ENCODE measurements at places on chromosomes 3 and 15.

DNA sequence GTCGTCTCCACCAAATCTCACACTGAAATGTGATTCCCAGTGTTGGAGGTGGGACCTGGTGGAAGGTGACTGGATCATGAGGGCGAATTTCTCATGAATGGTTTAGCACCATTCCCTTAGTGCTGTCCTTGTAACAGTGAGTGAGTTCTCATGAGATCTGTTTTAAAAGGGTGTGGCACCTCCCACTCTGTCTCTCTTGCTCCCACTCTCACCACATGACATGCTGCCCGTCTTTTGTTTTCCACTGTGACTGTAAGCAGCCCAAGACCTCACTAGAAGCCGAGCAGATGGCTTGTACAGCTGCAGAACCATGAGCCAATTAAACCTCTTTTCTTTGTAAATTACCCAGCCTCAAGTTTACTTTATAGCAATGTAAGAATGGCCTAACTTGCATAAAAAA lies 21.2 kb downstream of the RAD18 start:
- no peak for DNase-seq

- no peak for DNase-seq
Observed at GRCh38 chr3:129441215-129441614, 1.2 kb downstream of the IFT122 start.

DNA sequence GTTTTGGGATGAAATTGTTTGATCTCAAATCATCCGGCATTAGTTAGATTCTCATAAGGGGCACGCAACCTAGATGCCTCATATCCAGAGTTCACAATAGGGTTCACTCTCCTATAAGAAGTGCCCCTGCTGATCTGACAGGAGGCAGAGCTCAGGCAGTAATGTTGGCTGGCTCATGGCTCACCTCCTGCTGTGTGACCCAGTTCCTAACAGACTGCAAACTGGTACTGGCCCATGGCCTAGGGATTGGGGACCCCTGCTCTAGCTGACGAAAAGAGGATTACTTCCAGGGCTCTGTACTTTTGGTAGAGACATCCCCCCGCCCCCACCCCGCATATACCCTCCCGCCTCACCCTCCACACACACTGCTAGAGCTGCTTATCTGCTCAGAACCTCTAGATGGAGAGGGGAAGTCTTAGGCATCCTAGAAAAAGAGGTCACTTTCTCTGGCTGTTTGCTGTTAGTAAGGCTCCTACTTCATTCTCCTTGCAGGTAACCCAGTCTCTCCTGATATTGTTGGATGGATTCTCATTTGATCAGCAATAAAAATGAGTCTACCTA lies 923.1 kb downstream of the CADM2 start:
- DNase-seq, result no peak

GRCh38 chr15:25181293-25182097 lies 226.7 kb downstream of the SNRPN start:
- no peak for DNase-seq

- DNase-seq, result no peak
Observed at GRCh38 chr3:177430653-177431052, 233.4 kb upstream of the TBL1XR1 start.

GRCh38 chr15:48565560-48566482 lies 79.7 kb downstream of the FBN1 start:
- DNase-seq, result peak; percentile 26

DNA sequence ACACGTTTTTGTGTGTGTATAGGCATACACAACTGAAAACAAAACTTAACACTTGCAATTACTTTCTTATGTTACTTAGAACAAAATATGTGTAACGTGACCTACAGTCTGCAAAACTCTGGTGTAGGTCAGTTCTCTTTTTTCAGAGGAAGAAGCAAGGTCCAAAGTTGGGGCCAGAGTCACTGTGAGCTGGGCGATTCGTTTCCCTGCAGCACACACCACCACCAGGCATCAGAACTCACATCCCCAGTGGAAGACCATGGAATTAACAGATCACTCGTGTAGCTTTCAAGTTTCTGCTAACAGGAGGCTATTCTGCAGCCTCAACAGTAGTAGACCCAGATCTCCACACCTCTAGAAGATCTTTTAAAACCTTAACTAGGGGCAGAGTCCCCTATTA lies 25.8 kb downstream of the ANP32A start:
- DNase-seq, result peak; percentile 18

- peak; percentile 50 for DNase-seq
Observed at GRCh38 chr3:13824521-13825310, 55.2 kb downstream of the WNT7A start.

- DNase-seq, result no peak
Observed at GRCh38 chr3:166405896-166406295, 568.7 kb upstream of the BCHE start.

DNA sequence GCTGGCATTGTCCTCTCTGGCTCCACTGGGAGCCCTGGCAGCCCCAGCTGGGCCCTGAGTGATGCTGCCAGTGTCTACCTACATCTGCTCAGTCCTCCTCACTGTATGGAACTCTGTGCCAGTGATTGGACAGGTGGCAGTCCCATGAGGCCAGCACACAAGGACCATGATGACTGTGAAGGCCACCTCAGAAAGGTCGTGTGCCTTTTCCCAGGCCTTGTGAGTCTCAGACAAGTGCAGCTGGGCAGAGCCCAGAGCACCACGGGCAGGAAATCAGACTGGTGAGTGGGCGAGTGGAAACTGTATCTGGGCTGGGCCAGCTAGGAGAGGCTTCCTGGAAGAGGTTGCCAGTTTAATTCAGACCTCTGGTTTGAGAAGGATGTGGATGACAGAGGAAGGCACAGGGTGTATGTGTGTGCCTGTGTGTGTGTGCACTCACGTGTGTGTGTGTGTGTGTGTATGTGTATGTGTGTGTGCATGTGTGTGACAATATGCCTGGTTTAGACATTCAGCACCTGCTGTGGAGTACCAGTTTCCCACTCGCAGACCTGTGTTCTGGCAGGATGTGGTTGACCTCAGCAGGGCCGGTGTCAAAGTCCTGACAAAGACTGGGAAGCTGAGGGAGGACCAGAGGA lies 7.0 kb downstream of the MAPKAPK3 start:
- peak; percentile 61 for DNase-seq

DNA sequence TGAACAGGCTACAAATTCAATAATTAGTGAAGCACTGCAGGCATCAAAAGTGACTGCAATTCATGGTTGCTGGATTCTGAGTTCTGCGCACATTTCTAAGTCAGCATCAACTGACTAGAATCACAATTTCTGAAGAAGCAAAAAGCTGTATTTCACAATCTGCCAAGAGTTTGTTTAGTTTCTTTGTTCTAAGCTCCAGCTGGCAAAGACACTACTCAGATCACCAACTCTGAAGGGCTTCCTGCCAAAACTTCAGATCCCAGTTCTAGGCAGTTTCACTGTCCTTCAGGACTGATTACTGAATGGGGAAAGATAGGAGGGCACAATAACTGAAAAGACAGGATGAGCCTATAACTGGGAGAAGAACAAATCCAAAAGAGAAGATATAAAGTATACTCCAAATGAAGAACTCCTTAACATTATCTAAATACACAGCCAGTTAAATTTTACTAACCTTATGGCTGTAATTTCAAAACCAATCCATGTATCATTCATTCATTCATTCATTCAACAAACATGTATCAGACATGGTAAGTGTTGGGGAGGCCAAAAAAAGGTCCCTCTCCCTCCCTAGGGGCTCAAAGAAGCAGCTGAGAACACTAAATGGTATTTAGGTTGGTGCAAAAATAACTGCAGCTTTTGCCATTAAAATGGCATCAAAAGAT lies 17.1 kb downstream of the TJP1 start:
- DNase-seq, result peak; percentile 52

- DNase-seq, result peak; percentile 55
Observed at GRCh38 chr3:27578032-27578431, 93.8 kb upstream of the SLC4A7 start.

GRCh38 chr15:68518785-68519430 lies 59.9 kb upstream of the CORO2B start:
- no peak for DNase-seq

- DNase-seq, result peak; percentile 65
Observed at GRCh38 chr15:41870689-41871081, 23.2 kb downstream of the SPTBN5 start.

- no peak for DNase-seq
Observed at GRCh38 chr3:100609963-100610362, 562 bp downstream of the ADGRG7 start.

DNA sequence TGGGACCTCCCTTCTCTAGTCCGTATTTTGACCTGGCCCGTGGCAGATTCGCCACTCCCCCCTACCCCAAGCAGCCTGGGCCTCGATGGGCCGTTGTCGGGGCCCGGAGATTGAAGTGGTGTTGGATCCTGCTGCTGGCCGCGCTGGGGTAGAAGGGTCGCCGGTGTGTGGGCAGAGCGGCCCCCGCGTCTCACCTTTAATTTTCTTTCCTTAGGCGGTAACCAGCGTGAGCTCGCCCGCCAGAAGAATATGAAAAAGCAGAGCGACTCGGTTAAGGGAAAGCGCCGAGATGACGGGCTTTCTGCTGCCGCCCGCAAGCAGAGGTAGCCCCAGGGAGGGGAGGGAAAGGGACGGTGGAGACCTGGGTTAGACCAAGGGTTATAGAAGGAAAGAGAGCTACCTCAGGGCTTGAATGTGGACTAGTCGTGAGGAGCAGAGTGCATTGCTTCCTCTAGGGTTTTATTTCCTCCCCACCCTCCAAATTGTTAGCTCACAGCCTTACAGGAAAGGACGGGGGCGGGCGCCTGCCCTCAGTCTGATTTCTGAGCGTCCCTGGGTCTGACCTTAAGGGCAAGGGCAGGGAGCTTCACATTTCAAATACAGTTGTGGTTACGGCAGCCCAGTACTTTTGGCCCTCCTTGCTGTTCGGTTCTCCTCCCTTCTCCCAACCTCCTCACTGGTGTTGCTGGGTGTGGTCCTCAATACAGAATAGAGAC lies 799 bp downstream of the SERF2 start:
- DNase-seq, result peak; percentile 53

GRCh38 chr3:144054766-144055165 lies 83.1 kb downstream of the DIPK2A start:
- DNase-seq, result no peak
